ENCODE measurements at places on chromosomes 11 and 22.

DNA sequence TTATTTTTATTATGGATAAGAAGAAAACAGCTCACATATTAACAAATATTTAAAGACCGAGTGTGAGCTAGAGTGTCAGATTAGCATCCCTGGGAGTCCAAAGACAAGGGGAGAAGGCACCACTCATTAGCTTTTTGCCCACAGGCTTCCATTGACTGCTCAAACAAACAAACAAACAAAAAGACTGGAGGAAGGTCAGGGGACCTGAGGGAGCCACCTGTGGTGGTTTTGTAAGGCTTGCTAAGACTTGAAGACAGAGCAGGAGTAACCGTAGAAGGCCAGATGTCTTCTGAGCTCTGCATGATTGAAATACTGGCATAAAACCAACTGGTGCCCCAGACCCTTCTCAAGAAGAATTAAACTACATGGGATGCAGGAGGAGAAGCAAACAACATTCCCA, 395.2 kb upstream of the CNTN5 start:
- DNase-seq, result no peak

GRCh38 chr22:27298332-27298731, 503.2 kb downstream of the MN1 start:
- DNase-seq, result no peak

- DNase-seq, result peak; percentile 79
These were observed 99.4 kb upstream of the BLID start for GRCh38 chr11:122215244-122215992.

DNA sequence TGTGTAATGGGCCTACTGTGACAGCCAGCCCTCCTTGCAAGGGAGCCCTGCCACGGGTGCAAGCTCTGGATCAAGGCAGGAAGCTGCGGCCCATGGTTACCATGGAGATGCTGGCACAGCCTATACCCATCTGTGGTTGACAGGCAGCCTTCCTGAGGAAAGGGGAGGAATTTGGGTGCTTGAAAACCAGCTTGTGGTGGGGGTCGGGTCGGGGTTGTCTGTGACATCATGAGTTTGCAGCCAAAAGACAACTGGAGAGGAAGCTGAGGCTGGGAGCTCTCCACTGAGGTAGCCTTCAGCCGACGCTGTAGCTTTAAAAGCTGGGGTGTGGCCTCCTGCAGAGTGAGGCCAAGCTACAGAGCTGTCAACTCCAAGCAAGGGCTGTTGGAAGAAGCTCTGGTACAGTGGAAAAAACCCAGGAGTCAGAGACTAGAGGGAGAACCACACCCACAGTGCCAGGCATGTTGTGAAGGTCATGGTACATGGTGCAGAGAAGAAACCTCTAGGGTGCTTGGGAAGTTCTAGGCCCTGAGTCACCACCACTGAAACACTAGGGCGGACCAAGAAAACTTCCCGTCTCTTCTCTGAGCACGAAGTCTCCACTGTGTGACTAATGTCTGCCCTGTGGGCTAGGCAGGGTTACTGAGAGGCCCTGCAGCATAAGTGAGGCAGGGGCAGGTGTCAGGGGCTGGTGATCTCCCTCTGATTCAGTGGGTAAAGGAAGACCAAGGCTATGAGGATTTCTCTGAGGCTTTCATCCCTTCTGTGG, 10.8 kb upstream of the LDHA start:
- peak; percentile 78 for DNase-seq

DNA sequence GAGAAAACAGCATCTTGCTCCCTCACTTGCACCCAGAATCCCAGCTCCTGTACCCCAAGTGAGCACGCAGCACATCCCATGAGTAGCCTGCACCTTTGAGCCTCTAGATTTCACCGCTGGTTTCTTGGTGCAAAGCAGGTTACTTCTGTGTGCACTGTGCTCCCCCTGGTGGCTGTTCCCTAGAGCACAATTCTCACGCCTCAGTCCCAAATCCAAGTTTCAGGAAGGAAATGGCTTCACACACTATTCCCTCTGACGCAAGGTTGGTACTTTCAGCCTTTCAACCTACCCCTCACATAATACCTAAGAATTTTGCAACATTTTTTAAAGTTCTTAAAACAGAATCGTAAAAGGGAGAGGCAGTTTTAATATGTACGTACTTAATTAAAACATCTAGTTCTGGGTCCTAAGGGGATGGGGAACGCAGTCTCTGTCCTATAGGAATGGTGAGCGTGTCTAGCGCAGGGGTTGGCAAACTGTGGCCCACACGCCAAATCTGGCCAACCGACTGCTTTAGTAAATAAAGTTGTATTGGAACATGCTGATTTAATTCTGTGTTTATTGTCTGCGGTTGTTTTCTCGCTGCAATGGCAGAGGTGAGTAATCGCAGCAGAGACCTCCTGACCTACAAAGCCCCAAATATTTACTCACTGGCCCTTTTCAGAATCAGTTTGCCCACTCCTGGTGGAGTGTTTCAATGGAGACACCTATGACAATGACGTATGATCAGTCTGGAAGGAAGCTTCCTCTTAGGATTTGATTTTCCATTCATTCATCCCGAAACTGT, 27.5 kb downstream of the DHCR7 start:
- DNase-seq, result peak; percentile 78

GRCh38 chr11:57815476-57815875, 53.9 kb downstream of the CTNND1 start:
- no peak for DNase-seq
